Activated naive CD8-positive, alpha-beta T cell treated with anti-CD3 and anti-CD28 coated beads for 36 hours (primary cell): ENCODE measurements at places on chromosomes 5 and 9.

DNA sequence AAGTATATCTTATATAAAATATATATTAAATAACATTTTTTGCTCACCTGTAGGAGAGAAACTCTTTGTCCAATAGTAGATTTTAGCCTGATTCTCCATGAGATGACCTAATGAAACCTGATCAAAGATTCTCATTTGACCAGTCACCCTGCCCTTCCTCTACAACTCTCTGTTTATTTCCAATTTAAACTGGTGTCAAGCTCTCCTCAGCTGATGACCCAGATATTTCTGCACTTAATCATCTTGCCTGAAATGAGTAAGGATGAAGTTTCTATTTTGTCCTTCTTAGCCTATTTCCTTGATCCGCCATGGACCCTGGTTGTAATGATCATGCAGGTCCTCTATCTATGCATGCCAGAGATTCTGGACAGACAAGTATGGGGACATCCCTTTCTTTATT, 179.3 kb upstream of the FGF10 start:
- no peaks in the 10 kb centered on the region for H3K27me3 ChIP-seq
- no peak overlapping the region for H3K4me3 ChIP-seq
- no peaks in the 10 kb centered on the region for H3K36me3 ChIP-seq
- no peaks in the 10 kb centered on the region for H3K4me1 ChIP-seq

DNA sequence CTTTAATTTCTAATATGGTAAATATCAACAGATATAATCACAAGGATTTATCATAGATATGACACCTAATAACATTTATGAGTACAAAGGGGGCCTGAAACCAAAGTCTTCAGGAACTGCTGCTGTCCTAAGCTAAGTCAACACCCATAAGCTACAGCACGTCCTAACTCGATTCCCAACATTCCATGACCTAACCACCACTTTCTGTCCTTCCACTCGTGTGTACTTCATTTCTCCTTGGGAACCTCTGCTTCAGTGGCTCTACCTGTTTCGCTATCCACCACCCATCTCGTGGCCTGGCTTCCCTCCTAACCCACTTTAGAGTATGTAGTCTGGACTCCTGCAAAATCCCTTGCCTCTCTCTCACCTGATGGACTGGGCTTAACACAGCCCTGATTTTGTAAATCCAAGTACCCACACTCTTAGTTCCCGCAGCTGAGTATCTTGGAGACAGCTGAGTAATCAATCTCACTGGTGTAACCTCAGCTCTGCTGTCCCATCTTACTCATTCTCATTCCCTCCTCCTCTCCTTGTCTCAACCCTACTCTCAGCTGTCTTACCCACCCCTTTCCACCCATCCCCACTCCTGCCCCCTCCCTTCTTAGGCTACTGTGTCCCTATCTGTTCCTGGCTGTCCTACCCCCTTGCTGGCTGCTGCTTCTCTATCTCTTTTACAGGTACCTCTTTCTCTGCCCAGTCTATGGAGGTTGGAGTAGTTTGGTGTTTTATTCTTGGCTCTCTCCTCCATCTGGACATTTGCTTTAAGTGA, 101.8 kb downstream of the MAST4 start:
- no peak overlapping the region for H3K4me3 ChIP-seq
- H3K27me3 ChIP-seq = peaks cover 3% of the 10 kb centered on the region
- DNase-seq = no peak
- no peak overlapping the region for H3K27ac ChIP-seq
- no peaks in the 10 kb centered on the region for H3K4me1 ChIP-seq

GRCh38 chr9:26669701-26670670, 222.6 kb downstream of the CAAP1 start:
- H3K4me3 ChIP-seq = no peak overlapping the region
- H3K4me1 ChIP-seq = no peaks in the 10 kb centered on the region
- no peaks in the 10 kb centered on the region for H3K27me3 ChIP-seq

- H3K4me1 ChIP-seq = peaks cover 12% of the 10 kb centered on the region
- peak overlapping the region; percentile 45 for H3K27ac ChIP-seq
- peaks cover 35% of the 10 kb centered on the region for H3K36me3 ChIP-seq
- no peak for DNase-seq
- H3K27me3 ChIP-seq = no peaks in the 10 kb centered on the region
Measured at GRCh38 chr5:171855798-171856763, 70.5 kb downstream of the SMIM23 start.

GRCh38 chr5:14102666-14103065, 40.5 kb upstream of the TRIO start:
- H3K27me3 ChIP-seq = peaks cover 12% of the 10 kb centered on the region
- H3K4me1 ChIP-seq = no peaks in the 10 kb centered on the region
- H3K4me3 ChIP-seq = no peak overlapping the region
- no peak overlapping the region for H3K27ac ChIP-seq
- DNase-seq = no peak
- no peaks in the 10 kb centered on the region for H3K36me3 ChIP-seq

DNA sequence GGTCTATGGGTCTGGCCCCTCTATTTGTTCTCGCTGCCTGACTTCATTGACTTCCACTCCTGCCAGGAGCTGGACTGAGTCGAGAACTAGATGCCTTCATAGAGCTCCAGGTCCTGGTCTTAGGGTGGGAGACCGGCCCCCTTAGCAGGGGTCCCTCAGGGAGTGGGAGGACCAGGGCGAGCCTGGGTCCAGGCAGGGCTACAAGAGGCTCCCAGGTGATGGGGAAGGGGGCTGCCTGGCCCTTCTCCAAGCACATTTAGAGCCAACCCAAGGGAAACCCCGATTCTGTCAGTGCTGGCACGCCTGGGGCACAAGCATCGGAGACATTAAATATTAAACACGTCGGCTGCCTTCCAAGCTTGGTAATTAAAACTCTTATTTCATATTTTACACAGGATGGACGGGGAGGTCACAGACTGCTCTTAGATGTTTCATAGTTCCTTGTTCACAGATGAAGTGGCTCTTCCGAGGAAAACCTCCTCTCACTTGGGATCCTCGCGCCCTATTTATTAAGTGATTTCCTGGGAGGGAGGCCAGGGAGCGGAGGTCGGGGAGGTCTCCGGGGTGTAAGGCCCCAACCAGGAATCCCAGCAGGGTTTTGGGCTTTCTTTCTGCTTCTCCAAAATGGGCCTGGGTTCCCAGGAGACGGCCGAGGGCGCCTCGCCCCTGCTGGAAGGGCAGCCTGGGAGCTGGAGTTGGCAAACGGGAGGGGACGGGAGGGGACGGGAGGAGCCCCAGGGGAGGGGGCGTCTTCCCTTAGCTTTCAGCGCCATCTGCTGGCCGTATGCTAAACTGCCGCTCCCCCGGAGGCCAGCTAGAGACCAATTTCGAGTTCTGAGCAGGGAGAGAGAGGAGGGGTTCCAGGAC, 23.4 kb upstream of the ZBTB43 start:
- H3K36me3 ChIP-seq = no peaks in the 10 kb centered on the region
- no peak overlapping the region for H3K27ac ChIP-seq
- no peaks in the 10 kb centered on the region for H3K4me1 ChIP-seq
- no peak overlapping the region for H3K4me3 ChIP-seq
- peak; percentile 71 for DNase-seq
- peaks cover 28% of the 10 kb centered on the region for H3K27me3 ChIP-seq

GRCh38 chr9:6628704-6629103, 16.8 kb downstream of the GLDC start:
- no peak overlapping the region for H3K4me3 ChIP-seq
- H3K27ac ChIP-seq = no peak overlapping the region
- no peaks in the 10 kb centered on the region for H3K36me3 ChIP-seq
- H3K27me3 ChIP-seq = peaks cover 7% of the 10 kb centered on the region
- no peaks in the 10 kb centered on the region for H3K4me1 ChIP-seq

DNA sequence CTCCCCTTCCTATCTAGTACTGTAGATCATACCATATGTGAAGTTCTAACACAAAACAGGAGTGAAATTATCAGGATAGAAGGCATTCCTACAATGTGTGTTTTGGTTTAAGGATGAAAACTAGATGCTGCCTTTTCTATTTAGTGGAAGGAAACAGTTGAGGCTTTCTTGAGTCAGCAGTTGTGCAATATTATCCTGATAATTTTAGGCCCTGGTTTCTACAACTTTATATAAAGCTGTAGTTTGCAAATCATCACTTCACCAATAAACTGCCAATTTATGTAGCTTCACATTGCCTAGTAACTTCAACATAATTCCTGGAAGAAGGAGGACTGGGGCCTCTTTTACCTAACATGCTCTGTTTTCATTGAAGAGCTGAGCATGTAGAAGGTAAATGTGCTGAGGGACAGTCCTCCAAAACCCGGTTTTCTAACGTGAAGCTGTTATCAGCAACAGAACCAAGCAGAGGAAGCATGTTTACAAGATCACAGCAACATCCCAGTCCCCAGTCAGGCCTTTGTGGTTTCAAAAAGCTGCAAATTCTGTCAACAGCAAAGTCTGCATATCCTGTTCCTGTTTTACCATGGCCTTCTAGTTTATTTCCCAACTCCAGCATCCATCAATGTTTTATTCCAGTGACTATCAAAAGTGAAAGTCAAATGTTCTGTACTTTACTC, 513.4 kb upstream of the MEF2C start:
- H3K36me3 ChIP-seq = no peaks in the 10 kb centered on the region
- no peak for DNase-seq
- no peak overlapping the region for H3K27ac ChIP-seq

DNA sequence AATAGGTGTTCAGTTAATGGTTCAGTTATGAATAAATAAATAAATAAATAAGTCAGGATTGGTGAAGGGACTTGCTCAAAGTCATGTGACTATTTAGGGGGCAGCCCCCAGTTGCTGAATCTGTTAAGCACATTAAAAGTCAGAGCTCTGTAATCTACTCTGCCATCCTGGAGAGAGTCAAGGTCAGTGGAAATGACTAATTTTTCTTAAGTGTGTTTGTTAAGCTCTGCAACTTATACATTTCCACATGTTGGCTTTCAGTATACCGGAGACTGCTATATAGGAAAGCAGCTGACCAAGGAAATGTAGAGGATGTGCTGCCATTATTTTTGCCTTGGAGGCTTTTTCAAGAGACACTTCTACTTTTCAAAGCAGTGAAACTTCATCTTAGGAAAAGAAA, 57.9 kb downstream of the KIAA1958 start:
- no peak overlapping the region for H3K4me3 ChIP-seq
- H3K4me1 ChIP-seq = peaks cover 19% of the 10 kb centered on the region
- H3K27ac ChIP-seq = no peak overlapping the region
- no peaks in the 10 kb centered on the region for H3K27me3 ChIP-seq
- peaks cover 10% of the 10 kb centered on the region for H3K36me3 ChIP-seq

DNA sequence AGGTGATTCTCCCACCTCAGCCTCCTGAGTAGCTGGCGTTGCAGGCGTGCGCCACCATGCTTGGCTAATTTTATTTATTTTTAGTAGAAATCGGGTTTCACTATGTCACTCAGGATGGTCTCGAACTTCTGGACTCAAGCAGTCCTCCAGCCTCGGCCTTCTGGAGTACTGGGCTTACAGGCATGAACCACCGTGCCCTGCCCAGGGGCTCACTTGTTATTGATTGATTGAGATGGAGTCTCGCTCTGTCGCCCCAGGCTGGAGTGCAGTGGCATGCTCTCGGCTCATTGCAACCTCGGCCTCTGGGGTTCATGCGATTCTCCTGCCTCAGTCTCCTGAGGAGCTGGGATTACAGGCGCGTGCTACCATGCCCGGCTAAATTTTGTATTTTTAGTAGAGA, 1.6 kb downstream of the HSPA4 start:
- H3K27ac ChIP-seq = peak overlapping the region; percentile 34
- DNase-seq = no peak
- H3K4me3 ChIP-seq = peak overlapping the region; percentile 97
- H3K27me3 ChIP-seq = no peaks in the 10 kb centered on the region

DNA sequence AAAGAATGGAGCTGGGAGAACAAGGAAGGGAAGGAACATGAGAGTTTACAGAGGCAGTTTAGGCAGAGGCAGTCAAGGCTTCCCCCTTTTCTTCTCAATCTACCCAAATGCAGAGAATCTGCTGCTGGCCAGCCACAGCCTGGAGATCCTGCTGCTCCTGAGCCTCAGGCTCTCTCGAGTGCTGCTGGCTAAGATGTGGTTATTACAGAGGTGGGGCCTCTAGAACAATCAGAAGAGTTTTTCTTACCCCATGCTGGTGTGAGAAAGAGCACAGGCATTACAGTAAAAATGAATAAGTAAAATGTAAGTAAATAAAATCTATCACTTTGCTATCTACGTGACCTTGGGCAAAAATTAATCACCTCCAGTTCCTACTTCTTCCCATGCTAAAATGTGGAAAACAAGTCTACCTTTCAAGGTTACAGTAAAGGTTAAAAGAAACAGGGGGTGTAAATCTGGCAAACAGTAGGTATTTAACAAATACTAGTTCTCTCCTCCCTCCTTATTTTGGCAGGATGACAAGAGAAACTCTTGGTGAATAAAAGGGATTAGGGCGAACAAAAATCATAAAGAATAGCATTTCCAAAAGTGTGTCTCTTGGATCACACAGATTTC, 31.1 kb downstream of the FBXW11 start:
- peak overlapping the region; percentile 29 for H3K27ac ChIP-seq
- H3K4me3 ChIP-seq = no peak overlapping the region
- peaks cover 71% of the 10 kb centered on the region for H3K36me3 ChIP-seq
- peaks cover 43% of the 10 kb centered on the region for H3K4me1 ChIP-seq

- H3K4me3 ChIP-seq = no peak overlapping the region
- H3K4me1 ChIP-seq = no peaks in the 10 kb centered on the region
- no peaks in the 10 kb centered on the region for H3K27me3 ChIP-seq
- no peak overlapping the region for H3K27ac ChIP-seq
- H3K36me3 ChIP-seq = no peaks in the 10 kb centered on the region
- no peak for DNase-seq
Measured at GRCh38 chr5:123701511-123702200, 189.7 kb downstream of the CSNK1G3 start.
